ENCODE measurements at places on chromosomes 7 and 10.

DNA sequence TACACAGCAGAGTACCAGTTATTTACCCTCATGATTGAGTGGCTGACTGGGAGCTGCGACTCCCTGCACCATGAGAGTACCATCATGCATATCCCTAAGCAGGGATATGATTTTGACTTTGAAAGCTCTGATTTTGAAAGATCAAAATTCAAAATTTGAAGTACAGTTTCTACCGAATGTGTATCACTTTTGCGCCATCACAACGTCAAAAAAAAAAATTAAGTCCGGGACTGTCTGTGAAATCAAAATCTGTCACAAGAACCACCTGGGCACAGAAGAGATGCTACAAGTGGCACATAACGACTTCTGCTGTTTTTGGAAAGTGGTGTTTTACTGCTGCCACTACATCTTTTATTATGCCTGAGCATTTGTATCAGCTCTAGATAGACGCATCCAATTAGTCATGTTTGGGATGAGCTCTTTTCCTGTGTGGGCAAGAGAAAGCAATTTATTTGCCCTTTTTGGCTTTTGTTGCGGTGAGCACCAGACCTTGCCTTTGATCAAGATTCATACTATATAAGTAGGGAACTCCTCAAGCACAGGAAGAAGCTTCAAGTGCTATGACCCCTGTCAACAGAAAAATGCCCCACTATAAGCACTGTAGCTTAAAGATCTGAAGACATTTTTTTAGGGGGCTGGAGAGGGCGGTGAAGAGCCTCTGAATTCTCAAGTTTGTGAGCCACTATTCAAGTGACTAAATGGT lies 10.7 kb downstream of the MTPN start:
- DNase-seq, result no peak

GRCh38 chr10:11642566-11642965 lies 31.1 kb upstream of the USP6NL start:
- DNase-seq, result no peak

GRCh38 chr7:130853503-130854279 lies 119.7 kb upstream of the KLF14 start:
- no peak for DNase-seq

DNA sequence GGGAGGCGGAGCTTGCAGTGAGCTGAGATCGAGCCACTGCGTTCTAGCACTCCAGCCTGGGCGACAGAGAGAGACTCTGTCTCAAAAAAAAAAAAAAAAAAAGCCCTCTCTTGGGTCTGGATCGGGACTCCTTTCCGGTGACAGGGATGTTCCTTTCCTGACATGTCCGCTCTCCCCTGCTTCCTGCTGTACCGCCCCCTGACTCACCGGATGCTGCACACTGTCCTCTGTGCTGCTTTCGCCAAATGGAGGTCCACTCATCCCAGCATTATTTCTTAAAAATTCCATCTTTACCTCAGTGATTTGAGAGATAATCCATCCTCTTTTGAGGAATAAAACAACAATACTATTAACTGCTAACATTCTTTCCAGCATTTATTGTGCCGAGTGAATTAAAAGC lies 113.8 kb upstream of the EEPD1 start:
- DNase-seq, result no peak

- DNase-seq, result no peak
Observed at GRCh38 chr10:11457336-11457735, 154.1 kb downstream of the USP6NL start.

DNA sequence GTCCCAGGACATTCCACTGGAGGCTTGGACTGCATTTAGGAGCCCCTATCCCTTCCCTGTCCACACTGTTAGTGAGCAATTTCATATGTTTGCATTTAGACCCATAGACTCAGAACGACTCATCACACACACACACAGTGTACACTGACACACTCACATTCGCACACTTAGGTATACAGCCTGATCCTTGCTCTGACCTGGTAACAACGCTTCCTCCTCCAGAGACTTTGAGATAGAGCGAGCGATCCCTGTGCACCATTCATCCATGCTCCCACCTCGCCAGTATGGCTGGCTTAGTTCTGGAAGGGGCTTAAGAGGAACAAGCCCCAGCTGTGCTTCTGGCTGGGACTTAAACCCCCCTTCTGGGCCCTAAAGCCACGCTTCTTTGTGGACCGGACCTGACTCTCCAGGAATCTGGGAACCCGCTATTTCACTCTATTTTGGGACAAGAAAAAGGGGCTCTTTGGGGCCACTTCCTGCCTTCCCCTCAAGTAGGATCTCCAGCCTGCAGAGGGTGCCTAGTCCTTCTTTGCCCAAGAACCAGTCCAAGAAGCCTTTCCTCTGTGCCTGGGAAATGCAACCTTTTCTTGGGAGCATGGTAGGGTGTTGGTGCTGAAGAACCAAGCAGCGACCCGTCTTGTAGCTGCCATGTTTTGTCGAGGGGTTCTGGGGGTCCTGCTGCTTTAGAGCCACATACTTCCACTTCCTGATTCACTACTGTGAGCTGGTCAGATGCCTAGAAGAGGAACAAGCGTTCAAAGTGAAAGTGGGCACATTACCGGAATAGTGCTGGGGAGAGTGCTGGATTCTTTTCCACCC lies 1.1 kb upstream of the HOXA13 start:
- DNase-seq, result no peak
